Activated T-helper 17 cell treated with anti-CD3 and anti-CD28 coated beads, Interleukin-2, amount 50 U/mL, for 72 hours (primary cell): ENCODE measurements at places on chromosomes 5 and 9. TPM values are rescaled to one million over a fixed set of nuclear protein-coding genes. Genes with fewer than 3 reads are reported as not detected.

Gene FOXD4L5
- total RNA-seq = 0.13 TPM

DNA sequence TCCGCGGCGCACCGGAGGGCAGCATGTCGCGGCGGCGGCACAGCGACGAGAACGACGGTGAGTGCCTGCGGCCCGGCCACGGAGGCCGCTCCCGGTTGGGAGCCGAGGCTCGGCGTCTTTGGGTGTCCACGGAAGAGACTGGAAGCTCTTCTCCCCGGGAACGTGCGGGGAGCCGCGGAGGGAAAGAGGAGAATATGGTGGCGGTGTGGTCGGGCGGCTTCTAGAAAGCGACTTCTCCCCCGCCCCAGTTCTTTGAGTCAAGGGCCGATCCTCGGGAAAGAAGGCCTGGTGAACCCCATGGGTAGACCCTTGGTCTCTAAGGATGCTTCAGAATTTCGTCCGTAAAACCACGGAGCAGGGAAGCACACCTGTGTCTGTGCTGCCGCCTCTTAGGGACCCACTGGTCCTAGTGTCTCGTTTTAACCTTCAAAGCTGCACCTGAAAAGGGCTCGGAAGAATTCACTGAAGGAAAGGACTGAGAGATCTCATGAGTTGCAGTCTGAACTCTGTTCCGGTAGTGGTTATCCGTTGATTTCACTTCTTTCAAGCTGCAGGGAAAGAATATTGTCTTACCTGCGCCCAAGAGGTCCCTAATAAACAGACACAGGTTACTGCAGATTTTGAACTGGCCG, 354 bp downstream of the NCBP1 start:
- no peak for ATAC-seq

Gene C7
- total RNA-seq = not detected

- ATAC-seq = no peak
These were observed 333.6 kb upstream of the DAB2 start for GRCh38 chr5:39758426-39758825.

GRCh38 chr5:50786073-50786472, 119.6 kb downstream of the PARP8 start:
- ATAC-seq = peak; percentile 66
